Cardiac ventricle fibroblast (primary cell): ENCODE measurements at places on chromosomes 7 and 10. TPM values are rescaled to one million over a fixed set of nuclear protein-coding genes. Genes with fewer than 3 reads are reported as not detected.

STK32C gene
- total RNA-seq = 10.4 and 10.5 TPM in 2 replicates

AKR1C8 gene
- total RNA-seq = not detected in 2 replicates

FKBP9 gene
- total RNA-seq = 178 and 181 TPM in 2 replicates

EN2 gene
- 0.37 TPM in 1 of 2 replicates, not detected in the other for total RNA-seq

TACC2 gene
- 6.4 and 9.4 TPM in 2 replicates for total RNA-seq

PLCE1 gene
- 4.2 and 4.9 TPM in 2 replicates for total RNA-seq

WNT8B gene
- not detected in 2 replicates for total RNA-seq

GNAT3 gene
- total RNA-seq = not detected in 2 replicates

ELMO1 gene
- 1.9 and 2.7 TPM in 2 replicates for total RNA-seq

GIGYF1 gene
- total RNA-seq = 9.1 and 11.0 TPM in 2 replicates

SLC39A12 gene
- total RNA-seq = not detected in 2 replicates

SORCS1 gene
- total RNA-seq = not detected in 2 replicates

IFIT1B gene
- 0.29 TPM in 1 of 2 replicates, not detected in the other for total RNA-seq

ELFN1 gene
- 0.68 and 1.1 TPM in 2 replicates for total RNA-seq

ACTL6B gene
- not detected in 2 replicates for total RNA-seq

CRPPA gene
- 1.5 and 1.7 TPM in 2 replicates for total RNA-seq
